Pons (tissue), 1 donor: ENCODE measurements at places on chromosomes 4 and X.

GRCh38 chr4:169372791-169373190 lies 102.0 kb upstream of the SH3RF1 start:
- DNase-seq, result peak; percentile 56

GRCh38 chr4:16641971-16642370 lies 256.5 kb downstream of the LDB2 start:
- no peak for DNase-seq

GRCh38 chr4:65918212-65918611 lies 247.9 kb upstream of the EPHA5 start:
- DNase-seq, result peak; percentile 3

- no peak for DNase-seq
Measured at GRCh38 chr4:131531087-131531486, 1618.0 kb upstream of the PCDH10 start.

GRCh38 chr4:105509291-105509690 lies 35.4 kb upstream of the PPA2 start:
- DNase-seq, result no peak

- no peak for DNase-seq
Measured at GRCh38 chrX:150094996-150095395, 156.7 kb upstream of the EOLA2 start.

DNA sequence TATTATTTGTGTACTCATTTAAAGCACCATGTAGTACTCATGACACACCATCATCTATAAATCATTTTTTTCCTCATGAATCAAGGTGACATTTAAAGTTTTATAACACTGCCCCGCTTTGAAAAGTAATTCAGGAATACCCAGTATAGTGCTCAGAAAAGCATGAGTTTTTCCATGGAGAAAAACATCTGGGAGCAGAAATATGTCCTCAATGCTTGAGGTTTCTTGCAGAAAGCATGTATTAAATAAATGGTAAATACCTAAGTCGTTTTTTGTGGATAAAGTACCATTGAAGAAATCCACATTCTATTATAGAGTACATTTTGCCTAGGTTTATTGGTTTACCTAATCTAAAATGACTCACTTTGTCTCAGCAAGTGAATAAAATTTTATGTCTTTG lies 66.2 kb downstream of the UBA6 start:
- no peak for DNase-seq

DNA sequence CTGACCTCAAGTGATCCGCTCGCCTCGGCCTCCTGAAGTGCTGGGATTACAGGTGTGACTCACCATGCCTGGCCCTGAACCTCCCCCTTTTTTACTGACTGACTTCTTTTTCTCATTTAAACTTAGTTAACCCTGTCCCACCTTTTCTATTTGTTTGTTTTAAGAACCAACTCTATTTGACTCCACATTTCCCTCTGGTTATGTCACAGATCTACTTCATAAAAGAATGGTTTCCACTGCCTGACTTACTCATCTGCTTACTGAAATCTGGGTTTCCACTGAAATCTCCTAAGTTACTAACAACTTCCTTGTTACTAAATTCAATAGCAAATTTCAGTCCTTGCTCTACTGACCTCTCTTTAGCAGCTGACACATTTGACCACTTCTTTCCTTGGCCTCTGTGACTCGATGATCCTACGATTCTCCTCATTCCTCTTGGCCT lies 28.0 kb upstream of the NSUN7 start:
- no peak for DNase-seq

GRCh38 chr4:119139311-119139710 lies 3.7 kb downstream of the MYOZ2 start:
- peak; percentile 10 for DNase-seq

DNA sequence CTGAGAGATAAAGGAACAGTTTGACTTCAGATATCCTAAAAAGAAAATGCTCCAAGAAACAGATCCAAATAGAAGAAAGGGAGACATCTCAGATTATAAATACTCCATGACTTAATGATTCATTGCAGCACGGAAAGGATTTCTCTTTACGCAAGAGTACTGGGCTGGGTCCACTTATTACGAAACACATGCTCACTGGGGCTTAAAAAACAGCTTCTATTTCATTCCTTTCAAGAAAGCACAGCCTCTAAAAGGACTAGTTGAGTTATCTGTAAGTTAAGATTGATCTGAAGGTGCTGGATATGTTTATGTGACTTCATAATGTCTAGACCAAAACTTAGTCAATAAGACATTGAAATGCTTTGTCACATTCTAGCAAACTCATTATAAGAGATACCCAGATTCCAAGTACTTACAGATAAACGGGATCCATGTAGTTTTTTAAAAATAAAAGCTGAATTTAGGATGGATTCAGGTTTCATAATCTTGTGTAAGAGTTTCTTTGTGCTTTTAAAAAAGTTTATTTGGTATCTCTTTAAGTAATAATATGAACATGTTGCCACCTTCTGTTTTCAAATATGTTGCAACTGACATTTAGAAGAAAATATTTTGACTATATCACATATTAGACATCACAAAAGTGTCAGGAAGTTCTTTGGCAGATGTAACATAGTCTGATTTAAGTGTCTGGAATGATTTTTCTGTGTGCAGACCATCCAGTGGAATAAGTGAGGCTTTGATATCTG lies 109.5 kb upstream of the MYOZ2 start:
- DNase-seq, result peak; percentile 55

DNA sequence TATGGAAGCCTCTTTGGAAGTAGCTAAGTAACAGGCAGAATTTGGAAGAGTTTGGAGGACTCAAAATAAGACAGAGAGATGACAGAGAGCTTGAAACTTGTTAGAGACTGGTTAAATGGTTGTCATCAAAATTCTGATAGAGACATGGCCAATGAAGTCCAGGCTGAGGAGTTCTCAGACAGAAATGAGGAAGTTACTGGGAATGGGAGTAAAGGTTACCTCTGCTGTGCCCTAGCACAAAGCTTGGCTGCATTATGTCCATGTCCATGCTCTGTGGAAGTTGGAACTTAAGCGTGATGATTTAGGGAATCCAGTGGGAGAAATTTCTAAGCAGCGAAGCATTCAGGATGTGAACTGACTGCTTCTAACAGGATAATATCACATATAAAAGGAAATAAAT lies 146.2 kb upstream of the NDST4 start:
- no peak for DNase-seq

GRCh38 chr4:27176400-27176799 lies 315.8 kb downstream of the STIM2 start:
- peak; percentile 52 for DNase-seq

- DNase-seq, result no peak
Measured at GRCh38 chr4:80393970-80394250, 58.4 kb downstream of the CFAP299 start.

DNA sequence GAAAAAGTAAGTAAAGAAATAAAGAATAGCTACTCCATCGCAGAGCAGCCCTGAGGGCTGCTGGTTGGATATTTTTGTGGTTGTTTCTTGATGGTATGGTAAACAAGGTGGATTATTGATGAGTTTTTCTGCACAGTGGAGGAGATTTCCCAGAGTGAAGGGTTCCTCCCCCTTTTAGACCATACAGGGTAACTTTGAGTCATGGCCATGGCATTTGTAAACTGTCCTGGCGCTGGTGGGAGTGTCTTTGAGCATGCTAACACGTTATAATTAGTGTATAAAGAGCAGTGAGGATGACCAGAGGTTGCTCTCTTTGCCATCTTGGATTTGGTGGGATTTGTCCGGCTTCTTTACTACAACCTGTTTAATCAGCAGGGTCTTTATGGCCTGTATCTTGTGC lies 128.2 kb downstream of the ASMT start:
- DNase-seq, result no peak

- no peak for DNase-seq
Measured at GRCh38 chrX:129813662-129814368, 29.9 kb downstream of the ZDHHC9 start.

GRCh38 chrX:37961118-37961517 lies 45.2 kb upstream of the SYTL5 start:
- no peak for DNase-seq

- no peak for DNase-seq
Measured at GRCh38 chrX:77935886-77936285, 25.4 kb downstream of the ATP7A start.

GRCh38 chrX:69126642-69127041 lies 38.6 kb downstream of the PJA1 start:
- no peak for DNase-seq

DNA sequence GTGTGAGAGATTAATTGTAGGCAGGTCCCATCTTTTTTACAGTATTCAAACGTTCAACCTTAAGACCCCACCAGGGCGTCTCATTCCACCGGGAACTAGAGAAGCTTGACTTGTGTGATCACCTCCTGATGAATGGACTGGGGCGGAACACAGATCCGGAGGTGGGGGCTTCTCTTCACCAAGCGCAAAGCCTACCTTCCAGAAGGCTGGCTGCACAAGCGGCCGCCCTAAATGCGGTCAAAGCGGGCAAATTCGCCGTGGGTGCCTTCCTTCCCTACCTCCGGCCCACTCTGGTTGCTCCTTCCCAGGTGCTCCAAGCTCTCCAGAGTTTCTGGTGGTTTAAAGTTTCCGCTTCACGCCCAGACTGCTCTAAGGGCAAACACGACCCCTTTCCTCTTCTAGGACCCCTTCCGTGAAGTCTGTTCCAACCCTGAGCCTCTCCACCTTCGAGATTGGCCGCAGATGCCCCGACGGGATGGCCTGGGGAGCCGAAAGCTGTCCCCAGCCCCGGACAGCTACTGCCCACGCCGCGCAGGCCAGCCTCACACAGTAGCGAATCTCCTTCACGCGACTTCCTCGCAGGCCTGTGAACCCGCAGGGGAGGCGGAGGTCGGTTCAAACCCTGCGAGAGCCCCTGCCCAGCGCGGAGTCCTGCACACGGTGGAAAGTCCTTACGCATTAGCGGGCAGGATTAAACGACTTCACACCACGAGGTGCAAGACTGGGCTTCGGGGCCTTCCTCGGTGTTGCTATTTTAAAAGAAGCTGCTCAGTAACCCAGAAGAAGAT lies 1.6 kb upstream of the WWC2 start:
- DNase-seq, result no peak
